ENCODE measurements at places on chromosomes 7 and 10.

DNA sequence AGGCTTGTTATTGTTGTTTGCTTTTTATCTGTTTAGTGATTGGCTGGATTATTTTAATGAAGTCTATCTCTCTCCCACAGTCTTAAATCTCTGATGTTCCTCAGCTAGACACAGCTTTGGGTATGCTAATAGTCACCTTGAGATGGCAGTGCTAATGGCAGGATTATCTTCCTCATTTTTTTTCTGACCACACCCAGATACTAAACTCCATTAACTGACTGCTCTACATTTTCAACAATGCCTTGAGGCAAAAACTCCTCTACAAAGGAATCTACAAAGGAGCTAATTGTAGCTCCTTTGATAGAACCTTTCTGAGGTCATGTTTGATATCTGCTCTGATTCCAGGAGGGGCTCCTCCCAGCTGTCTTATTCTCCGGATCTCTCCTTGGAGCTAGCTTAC lies 122.6 kb downstream of the HBP1 start:
- DNase-seq: peak; percentile 57

DNA sequence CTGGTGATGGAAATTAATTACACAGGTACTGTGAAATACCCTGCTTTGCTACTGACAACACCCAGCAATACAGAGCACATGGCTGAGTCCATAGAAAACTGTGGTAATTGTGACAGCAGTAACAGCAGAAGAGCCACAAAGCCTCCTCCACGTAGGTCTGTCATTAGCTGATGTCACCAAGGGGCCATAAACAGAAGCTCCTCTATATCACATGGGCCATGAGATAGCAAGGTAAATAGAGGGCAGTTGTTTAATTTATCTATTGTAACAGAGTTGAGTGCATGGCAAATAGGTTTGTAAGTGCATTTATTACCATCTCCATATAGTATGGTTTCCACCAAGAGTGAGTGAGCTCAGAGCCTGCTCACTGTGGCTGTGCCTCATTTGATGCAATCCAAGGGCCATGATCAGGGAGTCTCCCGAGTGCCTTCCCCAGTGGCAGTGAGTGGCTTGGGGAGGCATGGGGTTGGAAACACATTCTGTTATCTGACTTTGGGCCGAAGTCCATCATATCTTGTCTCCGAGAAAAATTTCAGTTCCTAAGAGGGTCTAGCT lies 281.2 kb downstream of the SKAP2 start:
- DNase-seq: no peak

- no peak for DNase-seq
Measured at GRCh38 chr7:111162692-111163091, 71.8 kb downstream of the LRRN3 start.

DNA sequence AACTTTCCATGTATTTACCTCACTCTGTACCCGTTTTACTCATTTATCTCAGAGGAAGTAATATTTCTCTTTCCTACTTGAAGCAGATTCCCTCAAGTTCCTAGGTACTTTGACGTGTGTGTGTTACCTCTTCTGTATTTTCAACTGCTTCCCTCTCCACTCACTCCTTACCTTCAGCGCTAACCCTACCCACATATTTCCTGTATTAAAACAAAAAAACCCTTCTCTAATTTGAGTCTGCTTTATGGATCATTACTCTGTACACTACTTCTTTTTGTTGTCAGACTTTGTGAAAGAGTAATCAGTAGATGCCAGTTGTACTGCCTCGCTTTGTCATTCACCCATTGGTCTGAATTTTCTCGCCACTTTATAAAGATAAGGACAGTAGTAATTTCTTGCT lies 74.0 kb downstream of the CDK13 start:
- DNase-seq: no peak

DNA sequence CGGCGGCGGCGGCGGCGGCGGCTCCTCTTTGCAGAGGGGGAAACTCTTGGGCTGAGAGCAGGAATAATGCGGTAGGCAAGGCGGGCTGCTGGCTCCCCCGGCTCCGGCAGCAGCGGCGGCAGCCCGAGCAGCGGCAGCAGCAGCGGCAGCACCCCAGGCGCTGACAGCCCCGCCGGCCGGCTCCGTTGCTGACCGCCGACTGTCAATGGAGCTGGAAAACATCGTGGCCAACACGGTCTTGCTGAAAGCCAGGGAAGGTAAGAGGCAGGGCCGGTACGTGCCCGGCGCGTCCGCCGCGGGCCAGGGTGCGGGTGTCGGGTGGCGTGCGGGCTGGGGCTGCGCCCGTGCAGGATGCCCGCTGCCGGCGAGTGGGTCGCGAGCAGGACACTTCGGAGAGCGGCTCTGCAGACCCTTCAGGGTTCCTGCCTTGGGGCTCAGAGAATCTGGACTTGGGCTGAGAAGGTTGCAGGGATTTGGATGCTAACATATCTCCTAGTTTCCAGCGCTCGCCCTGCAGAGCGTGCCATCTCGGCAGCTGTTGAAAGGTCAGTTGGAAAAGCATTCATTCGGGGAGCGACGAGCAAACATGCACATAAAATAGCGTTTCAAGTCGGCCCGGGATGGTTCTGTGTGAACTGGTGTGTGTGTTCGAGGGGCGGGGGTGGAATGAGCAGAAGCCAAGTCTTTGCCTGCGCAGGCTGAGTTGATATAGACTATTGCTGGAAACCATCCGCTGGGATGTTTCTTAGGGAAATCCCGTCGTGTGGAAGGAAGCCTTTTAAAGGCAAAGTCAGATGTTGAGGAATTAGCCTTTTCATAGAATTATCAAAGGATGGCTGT lies 562 bp downstream of the GRK5 start:
- DNase-seq: peak; percentile 68

GRCh38 chr7:141785706-141786552 lies 4.1 kb upstream of the TAS2R5 start:
- peak; percentile 44 for DNase-seq

- no peak for DNase-seq
Measured at GRCh38 chr7:144784943-144785342, 50.9 kb downstream of the TPK1 start.

- DNase-seq: no peak
Measured at GRCh38 chr10:110723224-110723891, 79.2 kb downstream of the RBM20 start.

DNA sequence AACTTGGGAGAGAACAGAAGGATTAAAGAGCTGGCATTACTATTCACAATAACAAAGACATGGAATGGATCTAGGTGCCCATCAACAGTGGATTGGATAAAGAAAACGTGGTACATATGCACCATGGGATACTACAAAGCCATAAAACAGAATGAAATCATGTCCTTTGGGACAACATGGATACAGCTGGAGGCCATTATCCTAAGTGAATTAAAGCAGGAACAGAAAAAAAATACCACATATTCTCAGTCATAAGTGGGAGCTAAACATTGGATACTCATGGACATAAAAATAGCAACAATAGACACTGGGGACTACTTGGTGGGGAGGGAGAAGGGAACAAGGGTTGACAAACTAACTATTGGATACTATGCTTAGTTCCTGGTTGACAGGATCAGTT lies 133.2 kb upstream of the ITGB1 start:
- no peak for DNase-seq

DNA sequence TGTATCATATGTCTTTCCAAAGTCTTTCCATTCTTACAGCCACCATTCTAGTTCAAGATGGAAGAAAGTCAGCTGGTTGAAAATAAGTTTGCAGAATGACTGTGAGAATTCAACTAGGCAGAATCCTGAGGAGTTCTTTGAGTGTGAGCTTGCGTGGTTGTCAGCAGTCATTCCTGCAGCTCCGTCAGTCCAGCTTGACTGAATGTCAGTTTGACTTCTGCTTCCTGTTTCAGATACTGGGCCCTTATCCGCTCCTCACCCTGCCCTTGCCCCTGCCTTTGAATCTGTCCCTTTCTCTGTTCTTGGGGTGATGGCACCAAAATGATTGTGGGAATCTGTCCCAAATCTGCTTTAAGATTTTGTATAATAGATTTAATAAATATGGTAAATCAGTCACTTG lies 27.8 kb downstream of the SLC26A5 start:
- DNase-seq: no peak

GRCh38 chr7:157674715-157675426 lies 338.1 kb downstream of the DNAJB6 start:
- no peak for DNase-seq

- DNase-seq: no peak
Measured at GRCh38 chr10:26157734-26158133, 58.8 kb upstream of the GAD2 start.

DNA sequence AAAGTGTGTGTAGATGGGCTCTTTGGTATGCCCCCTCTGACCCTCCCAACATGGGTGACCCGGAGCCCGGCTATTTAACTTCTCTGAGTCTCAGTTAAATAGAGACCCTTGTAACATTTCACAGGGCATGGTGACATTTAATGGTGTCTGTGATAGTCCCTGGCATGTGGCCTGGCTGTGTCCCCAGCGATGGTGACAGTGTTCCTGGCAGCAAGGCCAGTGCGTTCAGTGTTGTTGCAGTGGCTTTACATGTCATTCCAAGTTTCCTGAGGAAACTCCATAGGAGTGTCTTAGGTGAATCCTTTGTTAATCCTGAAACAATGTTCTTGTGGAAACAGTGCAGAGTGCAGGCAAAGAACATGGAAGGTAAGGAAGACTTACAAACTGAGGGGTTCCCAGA lies 137.0 kb downstream of the RAMP3 start:
- no peak for DNase-seq

- DNase-seq: no peak
Measured at GRCh38 chr7:1106793-1107421, 19.0 kb downstream of the GPER1 start.

DNA sequence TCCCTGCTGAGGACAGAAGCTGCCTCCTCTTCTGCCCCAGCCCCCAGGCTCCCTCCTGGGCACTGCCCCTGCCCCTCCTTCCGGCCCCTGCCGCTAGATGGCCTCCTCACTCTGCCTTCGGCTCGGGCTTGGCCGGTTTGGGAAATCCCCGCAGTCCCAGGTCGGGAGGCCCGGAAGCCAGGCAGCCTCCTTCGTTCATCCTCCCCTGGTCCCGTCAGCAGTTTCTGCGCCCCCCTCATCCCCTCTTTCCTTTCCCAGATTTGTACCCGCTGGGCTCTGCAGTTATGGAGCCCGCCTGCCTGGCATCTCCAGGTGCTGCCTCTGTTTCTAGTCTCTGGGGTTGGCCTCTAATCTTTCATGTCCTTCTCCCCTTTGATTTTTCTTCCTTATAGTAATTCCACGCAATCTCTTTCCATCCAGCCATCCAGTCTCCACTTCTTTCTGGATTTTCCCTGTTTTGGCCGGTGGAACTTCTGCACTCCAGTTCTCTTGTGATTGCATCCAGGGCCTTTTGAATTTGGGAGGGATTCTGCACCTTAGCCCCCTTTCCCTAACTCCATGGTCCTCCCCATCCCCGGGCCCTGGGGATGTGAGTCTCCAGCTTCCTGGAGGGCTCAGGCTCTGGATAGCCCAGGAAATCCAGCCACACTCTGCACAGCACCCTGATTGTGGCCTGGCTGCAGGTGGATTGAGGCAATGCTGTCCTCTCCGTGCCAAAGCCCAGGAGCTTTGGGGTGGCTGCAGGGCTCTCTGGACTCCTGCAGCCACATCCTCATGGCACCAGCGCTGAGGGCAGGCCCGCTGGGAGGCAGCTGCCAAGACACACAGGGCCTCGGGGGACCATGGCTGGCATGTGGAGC lies 3.3 kb upstream of the SHH start:
- DNase-seq: no peak

- DNase-seq: no peak
Measured at GRCh38 chr10:130045091-130045652, 65.5 kb downstream of the C10orf143 start.

DNA sequence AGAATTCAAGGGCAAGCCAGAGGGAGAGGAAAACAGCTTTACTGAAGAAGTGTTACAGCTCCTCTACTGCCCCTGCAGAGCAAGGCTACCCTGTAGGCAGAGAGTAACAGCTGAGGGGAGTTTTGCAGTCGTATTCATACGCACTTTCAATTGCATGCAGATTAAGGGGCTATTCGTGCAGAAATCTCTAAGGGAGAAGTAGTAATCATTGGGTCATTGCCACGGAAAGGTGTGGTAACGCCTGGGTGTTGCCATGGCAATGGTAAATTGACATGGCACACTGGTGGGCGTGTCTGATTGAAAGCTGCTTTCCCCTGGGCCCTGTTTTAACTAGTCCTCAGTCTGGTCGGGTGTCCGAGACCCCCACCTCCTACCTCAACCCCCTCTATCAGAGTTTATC lies 227.2 kb downstream of the NSUN6 start:
- no peak for DNase-seq

- no peak for DNase-seq
Measured at GRCh38 chr7:143390773-143391317, 9.7 kb downstream of the ZYX start.

GRCh38 chr7:149828357-149829309 lies 9.5 kb upstream of the ZNF862 start:
- no peak for DNase-seq

Measured in foreskin keratinocyte (primary cell).